ENCODE measurements at places on chromosomes 5 and 9.

DNA sequence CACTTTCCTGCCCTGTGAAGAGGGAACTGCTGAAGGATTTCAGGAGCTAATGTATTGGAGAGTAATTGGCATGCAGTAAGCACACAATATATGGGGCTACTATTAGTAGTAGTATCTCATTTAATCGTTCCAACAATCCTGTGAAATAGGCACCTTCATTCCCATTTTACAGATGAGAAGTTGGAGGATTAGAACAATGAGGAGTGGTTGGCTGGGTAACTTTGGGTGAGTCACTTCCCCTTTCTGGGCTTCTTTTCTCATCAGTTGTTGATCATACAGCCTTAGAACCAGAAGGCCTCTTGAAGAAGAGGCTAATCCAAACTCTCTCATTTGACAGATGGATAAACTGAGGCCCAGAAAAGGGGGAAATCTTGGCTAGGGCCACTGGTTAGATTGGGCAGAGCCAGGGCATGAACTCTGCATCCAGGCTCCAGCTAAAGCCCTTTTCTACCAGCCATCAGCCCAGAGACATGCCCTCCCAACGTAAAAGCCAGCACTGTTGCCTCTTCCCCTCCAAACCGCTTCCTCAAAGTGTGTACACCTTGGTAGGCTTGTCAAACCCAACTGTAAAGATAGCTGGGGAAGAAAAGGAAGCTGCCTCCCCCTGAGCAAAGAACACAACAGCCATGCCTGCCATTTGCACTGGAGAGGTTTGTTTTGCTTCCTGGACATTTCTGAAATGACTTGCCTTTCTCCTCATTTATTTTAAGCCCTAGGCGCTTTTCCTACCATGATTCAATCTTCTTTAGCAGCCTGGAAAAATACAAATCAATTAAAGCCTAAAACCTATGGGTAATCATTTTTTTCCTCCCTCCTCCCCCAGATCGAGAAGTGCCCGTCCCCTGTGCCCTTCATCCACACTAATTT is 992 bp downstream of the SPACA9 start:
- DNase-seq: no peak

GRCh38 chr9:35958104-35958837 is at the start of gene OR2S2:
TSS of gene OR2S2 (minus strand) at chr9:35958154. CDS start at chr9:35958098, 56 bp downstream.
- no peak for DNase-seq

DNA sequence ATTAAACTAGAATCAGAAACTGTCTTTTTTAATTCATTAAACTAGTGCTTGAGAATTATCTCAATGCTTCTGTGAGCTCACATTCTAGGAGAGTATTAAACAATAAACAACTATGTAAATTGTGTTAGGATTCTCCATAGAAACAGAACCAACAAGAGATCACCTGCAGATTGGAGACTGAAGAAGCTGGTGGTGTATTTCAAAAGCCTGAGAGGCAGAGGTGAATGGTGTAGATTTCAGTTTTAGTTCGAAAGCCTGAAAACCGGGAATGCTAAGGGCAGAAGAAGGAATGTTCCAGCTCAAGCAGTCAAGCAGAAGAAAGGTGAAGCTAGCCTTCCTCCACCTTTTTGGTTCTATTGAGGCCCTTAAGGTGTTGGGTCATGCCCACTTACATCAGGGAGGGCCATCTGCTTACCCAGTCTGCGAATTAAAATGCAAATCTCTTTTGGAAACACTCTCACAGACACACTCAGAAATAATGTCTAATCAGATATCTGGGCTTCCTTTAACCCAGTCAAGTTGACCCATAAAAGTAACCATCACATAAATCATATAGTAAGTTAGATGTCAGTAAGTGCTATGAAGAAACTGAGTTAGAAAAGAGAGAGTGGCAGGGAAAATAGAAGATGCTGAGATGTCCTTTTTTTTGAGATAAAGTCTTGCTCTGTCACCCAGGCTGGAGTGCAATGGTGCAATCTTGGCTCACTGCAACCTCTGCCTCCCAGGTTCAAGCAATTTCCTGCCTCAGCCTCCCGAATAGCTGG is 291.5 kb downstream of the ARRDC3 start:
- DNase-seq: no peak

- DNase-seq: no peak
Observed at GRCh38 chr5:57592236-57592635, 109.6 kb upstream of the ACTBL2 start.

DNA sequence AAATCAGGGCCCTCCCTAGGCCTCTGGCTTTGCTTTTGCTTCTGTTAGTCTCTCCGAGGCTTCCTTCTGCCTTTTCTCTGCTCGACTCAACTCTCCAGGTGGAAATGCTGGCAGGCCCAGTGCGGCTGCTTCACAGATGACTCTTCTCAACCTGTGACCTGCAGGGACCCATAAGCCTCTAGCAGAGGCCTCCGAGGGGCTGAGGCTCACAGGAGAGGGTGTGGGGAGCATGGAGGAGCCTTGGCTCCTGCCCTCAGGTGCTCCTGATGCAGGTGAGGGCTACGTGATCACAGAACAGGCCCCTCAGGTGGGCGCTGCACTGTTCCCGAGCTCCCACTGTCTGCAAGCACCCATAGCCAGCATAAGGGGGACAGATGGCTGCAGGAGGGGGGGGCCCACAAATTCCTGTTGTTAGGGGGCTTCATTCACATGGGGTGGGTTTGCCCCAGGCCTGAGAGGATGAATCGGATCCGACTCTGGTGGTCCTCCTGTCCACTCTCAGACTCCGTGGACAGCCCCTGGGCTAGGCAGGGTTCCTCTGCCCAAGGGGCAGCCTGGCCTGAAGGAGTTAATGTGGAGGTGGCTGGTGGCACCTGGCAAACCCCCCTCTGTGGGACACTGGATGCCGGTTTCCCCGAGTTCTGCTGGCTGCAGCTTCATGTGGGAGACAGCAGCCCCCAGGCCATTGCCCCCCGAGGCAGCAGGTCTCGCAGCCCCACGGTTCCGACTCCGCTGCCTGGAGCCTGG is 10.9 kb upstream of the FCN2 start:
- no peak for DNase-seq

DNA sequence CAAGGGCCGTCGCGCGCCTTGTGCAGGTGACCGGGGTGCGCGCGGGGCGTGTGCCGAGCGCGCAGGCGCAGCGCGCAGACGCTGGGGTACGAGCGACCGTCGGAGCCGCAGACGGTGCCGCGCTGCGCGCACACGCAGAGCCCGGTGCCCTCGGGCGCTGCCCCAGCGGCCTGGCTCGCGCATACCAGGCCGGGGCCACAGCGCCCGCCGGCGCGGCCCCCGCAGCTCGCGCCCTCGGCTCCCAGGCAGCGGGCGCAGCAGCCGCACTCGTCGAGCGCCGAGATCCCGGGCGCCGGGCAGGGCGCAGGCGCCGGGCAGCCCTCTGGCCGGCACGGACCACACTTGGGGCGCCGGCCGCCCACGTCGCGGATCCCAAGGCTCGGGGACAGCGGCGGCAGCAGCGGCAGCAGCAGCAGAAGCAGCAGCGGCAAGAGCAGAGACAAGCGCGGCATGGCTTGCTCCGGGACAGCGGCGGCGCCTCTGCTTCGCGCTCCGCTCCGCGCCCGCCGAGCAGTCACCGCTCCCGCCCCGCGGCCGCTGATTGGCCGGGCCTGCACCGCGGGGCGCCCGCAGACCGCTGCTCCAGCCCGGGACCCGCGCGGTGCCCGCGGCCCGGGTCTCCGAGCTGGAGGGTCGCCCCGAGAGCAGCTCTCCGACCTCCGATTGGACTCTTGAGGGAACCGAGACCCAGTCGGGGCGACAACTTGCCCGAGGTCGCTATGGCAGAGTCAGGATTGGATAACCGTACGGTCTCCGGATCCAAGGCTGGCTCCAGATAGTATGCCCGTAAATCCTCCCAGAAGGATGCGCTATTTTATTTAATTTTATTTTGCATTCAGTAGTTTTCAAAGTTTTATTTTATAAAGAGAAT is at the start of gene IGFBPL1:
IGFBPL1 (minus strand) TSS at position 482 of the 871 bp plus-strand sequence; CDS start at position 452, 30 bp downstream.
- DNase-seq: no peak

- no peak for DNase-seq
Observed at GRCh38 chr9:105751761-105752160, 57.4 kb downstream of the TMEM38B start.

DNA sequence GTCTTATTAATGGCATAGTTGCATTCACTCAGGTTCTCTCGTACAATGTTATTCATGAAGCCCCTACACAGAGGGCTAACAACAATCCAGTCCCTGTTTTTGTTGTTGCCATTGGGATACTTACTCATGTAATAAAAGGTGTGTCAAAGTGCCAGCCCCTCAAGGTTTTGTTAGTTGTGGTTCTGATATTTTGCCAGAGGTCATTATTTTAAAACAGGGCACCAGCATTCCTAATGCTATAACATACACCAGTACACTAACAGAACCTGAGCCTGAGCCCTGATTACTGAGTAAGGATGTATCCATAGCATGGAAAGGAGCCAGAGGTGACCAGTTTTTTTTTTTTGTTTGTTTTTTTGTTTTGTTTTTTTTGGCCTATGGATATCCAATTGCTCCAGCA is 50.2 kb downstream of the SMC2 start:
- DNase-seq: no peak

DNA sequence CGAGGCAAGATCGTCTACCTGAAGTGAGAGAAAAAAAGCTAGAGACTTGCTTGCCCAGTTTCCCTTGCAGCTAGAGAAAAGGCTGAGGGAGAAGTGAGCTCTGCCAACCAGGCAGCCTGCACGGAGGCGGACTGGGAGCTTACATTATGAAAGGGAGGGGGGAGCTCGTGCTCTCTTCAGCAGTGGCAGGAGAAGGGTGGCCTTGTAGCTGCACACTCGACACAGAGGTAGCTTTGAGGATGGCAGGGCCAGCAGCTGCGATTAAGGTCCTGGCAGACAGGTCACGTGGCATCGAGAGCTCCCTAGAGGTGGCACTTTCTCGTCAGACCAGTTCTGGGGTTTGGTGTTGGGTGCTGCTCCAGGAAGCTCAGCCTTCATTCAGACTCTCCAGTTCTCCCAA is 26.7 kb downstream of the APBA1 start:
- DNase-seq: no peak

Measured in right renal pelvis (tissue), 4 donors.